ENCODE measurements at places on chromosomes 4 and X. TPM values are rescaled to one million over a fixed set of nuclear protein-coding genes. Genes with fewer than 3 reads are reported as not detected.

FGD1 gene
- total RNA-seq, result 6.5 TPM

USP17L10 gene
- not detected for total RNA-seq

PAGE4 gene
- not detected for total RNA-seq

ENPP6 gene
- total RNA-seq, result not detected

CLDN22 gene
- total RNA-seq, result not detected

CENPE gene
- 2.2 TPM for total RNA-seq

FRMPD4 gene
- total RNA-seq, result 5.2 TPM

CDKL2 gene
- total RNA-seq, result 0.18 TPM

DCAF4L1 gene
- not detected for total RNA-seq

GRID2 gene
- not detected for total RNA-seq

GIMD1 gene
- not detected for total RNA-seq

NIPAL1 gene
- total RNA-seq, result 1.6 TPM

SCML2 gene
- total RNA-seq, result 0.97 TPM

WWC2 gene
- 24.0 TPM for total RNA-seq

XKRX gene
- 0.32 TPM for total RNA-seq

STAG2 gene
- total RNA-seq, result 30.9 TPM

METAP1 gene
- 30.0 TPM for total RNA-seq

S100G gene
- total RNA-seq, result not detected

RPS3A gene
- total RNA-seq, result 2,790 TPM

ARX gene
- total RNA-seq, result not detected

RFC1 gene
- 16.8 TPM for total RNA-seq

MSANTD1 gene
- 0.36 TPM for total RNA-seq

WDR44 gene
- total RNA-seq, result 11.8 TPM

FAM149A gene
- 6.0 TPM for total RNA-seq

ITIH6 gene
- not detected for total RNA-seq

GABRG1 gene
- not detected for total RNA-seq

EDNRA gene
- 8.3 TPM for total RNA-seq

GPR101 gene
- total RNA-seq, result not detected
